Fibroblast of skin of left biceps (primary cell): ENCODE measurements at places on chromosomes 4 and X.

- no peak for DNase-seq
Observed at GRCh38 chr4:3671571-3672464, 94.4 kb upstream of the ADRA2C start.

DNA sequence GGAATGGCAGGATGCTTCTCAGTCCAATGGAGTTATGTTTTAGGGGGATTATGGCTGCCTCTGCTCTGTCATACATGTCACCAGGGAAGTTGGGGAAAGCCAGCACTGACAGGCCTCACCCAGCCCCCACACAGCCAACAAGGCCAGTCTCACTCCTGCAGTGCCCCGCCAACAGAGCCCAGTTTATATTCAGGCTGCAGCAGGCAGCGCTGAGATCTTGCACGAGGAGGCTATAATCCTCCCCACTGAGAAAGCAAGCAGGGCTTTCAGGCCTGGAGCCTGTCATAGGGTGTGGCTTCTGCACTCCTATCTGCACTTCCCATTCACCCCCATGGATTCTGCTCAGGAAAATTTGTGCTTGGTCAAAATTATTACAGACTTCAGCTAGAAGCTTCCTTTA lies 25.1 kb downstream of the ADAD1 start:
- DNase-seq: no peak

GRCh38 chrX:15854080-15854655 lies 445 bp downstream of the AP1S2 start:
- no peak for DNase-seq

DNA sequence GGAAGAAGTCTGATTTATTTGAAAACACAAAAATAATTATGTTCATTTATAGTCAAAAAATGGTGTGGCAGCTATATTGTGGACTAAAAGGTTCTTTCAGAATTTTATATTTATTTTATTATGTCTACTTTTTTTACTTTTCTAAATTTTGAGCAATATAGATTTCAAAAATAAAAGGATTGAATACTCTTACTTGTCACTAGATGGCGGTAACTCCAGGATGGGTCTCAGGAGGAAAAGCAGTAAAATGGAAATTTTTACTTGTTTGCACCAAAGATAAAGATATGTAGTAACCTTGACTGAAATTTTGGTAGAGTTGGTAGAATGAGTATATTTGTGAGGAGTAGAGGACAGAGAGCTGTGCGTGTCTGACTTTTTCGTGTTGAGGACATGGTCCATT lies 14.5 kb upstream of the DACH2 start:
- no peak for DNase-seq

DNA sequence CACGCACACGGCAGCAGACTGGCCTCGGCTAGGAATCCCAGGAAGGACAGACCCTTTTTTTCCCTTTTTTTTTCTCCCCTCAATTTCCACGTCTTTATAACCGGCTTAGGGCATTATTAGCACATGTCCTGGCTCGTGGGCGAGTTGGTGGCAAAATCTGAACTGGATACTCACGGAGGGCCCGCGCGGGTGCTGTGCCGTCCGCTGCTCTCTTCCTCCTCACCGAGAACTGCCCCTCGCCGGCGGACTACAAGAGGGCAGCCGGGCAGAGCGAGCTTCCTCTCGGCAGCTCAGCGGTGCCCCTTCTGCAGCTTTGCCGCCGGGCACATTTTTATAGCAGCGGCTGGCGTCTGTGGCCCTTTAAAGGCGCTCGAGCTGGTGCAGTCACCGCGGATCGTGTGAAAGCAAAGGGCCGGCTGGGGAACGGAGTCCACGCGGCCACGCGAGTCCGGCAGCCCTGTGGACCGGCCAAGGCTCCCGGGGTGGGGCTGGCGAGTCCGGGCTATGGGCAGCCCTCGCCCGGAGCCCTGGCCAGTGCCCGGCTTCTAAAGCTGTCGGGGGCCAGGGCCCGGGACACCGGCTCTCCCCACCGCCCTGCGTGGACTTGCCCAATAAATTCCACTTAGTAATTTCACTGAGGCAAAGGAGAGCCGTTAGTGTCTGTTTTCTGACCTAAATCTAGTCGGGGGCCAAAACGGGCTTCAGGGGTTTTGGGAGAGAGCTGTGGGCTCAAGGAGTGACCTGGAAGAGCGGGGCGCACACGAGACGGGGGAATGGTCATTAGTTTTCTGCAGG lies 1.3 kb upstream of the CITED1 start:
- no peak for DNase-seq

- DNase-seq: no peak
Observed at GRCh38 chrX:45508454-45508853, 307.8 kb upstream of the DIPK2B start.
